ENCODE measurements at places on chromosomes 4 and X.

GRCh38 chr4:147828331-147828905 is 96.5 kb downstream of the ARHGAP10 start:
- no peak for DNase-seq

- no peak for DNase-seq
Measured at GRCh38 chr4:124997991-124998390, 285.5 kb upstream of the ANKRD50 start.

DNA sequence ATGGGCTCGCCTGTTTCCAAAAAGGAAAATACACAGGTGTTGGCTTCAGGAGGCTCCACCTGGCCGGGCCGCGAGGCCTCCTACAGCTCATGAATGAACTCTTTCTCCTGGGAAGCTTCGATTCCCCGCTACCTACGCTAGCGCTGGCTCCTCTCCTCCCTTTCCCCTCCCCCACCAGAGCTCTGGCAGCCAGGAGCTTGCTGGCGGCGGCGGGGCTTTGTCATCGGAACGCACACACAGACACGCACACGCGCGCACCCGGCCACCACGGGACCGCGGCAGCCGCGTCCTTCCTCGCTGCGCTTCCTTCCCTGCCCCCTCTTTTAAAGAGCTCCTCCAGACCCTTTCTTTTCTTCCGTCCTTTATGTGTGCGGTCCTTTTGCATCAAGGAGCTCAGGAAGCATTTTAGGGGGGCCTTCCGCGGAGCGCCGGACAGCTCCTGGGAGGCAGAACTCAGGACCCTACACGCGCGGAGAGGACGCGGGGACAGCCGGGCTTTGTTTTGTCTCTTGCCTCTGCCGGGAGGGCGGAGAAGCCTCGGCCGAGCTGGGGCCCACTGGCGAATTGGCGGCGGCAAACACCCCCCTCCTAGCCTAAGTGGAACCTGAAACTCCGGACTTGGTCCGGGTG is 70.2 kb upstream of the BCOR start:
- DNase-seq, result peak; percentile 63

DNA sequence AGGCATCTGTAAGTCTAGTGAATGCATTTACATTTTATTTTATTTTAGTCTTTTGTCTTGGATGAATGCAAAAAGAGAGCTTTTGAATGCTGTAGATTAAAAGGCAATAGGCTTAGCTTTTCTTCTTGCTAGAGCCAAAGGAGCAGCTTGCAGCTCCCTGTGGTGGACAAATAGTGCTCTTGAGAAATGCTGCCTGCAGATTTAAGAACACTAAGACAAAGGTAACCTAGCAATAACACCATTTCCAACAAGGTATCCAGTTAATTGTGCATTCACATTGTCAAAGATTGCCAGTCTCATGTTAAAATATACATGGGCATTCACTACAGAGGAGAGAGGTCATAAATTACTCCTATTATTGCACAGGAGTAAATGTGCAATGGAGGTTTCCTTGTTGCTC is 859.2 kb upstream of the PRKX start:
- no peak for DNase-seq

DNA sequence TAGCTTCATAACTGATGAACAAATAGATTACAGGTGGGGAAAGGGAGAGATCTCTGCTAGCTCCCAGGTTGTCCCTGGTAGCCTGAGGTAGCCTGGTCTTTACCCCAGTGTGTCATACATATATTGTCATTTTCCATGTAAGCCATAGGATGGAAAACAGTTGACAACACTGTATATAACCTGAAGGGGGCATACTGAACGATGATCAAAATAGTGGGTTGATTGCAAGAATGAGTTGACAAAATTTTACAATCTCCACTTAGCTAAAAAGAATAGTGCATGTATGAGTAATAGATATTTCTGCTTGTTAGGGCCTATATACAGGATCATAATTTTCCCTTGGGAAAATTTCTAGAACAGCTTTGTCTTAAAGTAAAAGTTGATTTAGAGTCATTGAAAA is 304.1 kb upstream of the HAND2 start:
- DNase-seq, result no peak

- no peak for DNase-seq
Measured at GRCh38 chr4:181020456-181020855, 1222.7 kb upstream of the TENM3 start.

DNA sequence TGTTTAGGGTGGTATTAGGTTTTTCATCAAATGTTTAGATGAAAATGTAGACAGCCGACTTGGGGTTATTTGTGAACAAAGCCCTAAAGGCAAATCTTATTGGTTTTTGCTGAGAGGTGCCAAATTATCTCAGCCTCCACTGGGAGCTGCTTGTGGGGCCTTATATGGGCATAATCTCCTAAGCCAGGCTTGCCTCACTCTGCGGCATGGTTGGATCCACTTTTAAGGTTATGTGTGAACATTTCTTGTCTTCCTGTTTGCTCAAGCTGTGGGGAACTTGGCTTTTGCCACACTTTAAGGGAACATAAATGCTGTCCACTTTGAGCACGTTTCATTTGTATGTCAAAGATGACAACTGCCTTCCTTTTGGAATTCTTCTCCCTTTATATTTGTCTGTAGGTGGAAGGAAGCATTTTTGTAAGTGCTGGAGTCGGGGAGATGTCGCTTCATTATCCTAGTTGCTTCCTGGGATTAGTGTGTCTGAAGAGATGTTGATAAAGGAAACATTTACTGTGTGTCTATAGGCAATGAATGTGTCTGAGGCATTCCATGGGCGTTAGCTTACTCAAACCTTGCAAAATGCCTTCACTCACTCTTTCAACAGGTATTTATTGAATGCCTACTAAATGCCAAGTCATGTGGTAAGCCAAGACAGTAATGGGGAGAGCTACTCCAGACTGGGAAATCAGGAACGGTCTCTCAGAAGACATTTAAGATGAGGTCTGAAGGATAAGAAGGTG is 78.3 kb downstream of the SLC9A6 start:
- no peak for DNase-seq

DNA sequence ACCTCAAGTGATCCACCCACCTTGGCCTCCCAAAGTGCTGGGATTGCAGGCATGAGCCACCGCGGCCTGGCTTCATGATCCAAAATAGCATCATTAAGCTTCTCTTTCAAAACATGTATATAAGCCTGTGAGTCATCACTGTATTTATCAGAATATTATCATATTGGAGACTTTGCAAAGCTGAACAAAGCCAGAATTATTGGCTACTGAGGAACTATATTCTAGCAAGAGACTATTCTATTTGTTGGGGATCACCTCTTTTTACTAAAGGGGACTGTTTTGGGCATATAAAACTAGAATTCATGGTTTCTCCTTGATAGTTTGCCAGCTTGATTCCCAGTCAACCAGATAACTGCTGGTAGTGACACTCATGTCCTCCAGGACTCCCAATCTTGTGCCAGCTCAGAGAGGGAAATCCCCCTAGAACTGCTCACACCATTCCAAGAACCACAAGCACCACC is 40.1 kb downstream of the TET2 start:
- DNase-seq, result no peak

DNA sequence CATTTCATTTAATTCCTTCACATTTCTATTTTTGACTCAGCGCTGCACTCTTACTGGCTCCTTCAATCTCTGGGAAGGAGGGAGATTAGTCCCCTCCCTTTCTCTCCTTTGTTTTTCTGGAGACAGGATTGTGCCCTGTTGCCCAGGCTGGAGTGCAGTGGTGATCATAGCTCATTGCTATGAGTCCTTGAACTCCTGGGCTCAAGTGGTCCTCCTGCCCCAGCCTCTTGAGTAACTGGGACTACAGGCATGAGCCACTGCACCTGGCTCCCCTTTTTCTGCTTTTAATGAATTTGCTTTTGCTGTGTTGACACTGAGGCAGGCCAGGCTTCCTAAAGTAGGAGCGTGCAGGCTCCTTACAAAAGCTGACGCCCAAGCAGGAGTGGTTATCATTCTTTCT is 10.5 kb downstream of the TBC1D14 start:
- no peak for DNase-seq

DNA sequence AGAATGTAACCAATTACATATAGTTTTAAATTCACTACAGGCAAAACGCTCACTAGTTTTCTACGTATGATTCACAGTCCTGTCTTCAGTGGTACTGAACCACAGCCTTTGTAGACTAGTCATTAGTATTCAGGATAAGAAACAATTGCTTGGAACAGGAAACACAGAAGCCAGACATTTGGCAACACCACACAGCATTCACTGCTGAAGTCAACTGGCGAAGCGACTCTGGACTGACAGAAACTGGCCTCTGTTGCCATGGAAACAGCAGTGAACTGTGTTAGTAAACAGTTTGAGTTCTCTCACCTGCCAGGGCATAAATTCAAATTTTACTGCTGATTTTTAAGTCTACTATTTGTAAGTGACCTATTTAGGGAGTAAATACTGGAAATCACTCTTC is 57.6 kb downstream of the MAPK10 start:
- DNase-seq, result peak; percentile 92

GRCh38 chr4:94516067-94516466 is 64.3 kb downstream of the PDLIM5 start:
- no peak for DNase-seq

DNA sequence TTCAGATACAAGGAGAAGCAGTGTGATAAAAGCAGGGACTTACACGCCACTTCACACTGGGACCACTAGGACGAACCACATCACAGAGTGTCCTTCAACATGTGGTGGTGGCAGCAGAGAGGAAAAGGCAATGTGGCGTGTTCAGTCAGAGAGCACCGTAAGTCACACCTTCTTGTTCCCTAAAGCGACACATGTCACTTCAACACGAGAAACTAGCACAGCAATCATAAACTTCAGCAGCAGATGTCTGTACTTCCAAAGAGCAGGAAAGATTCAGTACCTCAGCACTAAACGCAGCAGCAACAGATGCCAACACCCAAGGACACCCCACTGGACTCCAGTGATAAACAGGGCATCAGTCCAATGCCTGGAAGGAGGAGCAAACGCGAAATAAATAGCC is 96.7 kb downstream of the AREG start:
- DNase-seq, result no peak

GRCh38 chr4:183758061-183758757 is 99.1 kb downstream of the TRAPPC11 start:
- DNase-seq, result no peak

GRCh38 chr4:112765317-112765974 is 128.5 kb downstream of the LARP7 start:
- no peak for DNase-seq

DNA sequence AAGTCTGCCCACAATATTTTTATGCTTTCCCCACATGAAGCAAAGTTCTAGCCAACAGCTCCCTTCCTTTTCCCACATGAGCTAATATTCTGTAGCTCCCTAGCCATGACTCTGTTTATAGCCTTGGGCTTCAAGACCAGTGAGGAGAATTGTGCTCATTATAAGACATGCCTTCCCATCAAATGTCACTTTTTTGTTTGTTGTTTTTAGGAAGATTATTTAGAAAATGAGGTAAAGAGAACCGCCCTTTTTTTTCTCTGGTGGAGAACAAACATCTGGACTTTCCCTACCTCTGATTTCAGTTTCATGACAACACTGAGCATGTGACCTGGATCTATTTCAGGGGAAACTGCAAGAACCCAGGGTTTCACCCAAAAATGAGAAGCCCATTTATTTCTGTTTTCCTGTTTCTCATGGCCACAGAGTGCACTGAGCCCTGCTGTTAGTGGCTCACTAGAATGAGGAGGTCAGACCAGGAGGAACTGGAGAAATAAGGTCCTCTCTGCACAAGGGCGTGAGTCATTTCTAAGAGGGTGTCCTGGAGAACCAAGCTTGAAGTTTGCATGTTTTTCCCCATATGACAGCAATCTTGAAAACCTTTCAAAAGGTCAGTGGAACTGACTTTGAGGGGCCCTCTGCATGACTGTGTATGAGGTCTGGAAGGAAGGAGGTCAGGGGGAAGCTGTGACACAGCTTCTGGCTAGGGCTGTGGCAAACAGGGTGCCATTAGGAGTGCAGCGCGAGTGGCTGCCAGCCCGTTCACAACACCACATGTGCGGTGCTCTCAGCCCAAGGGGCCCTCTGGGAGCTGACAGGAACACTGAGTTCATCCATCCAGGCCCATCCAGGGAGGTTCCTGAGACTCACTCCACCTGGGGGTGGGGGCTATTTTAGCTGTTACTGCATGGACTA is 55.2 kb downstream of the CHST7 start:
- DNase-seq, result no peak

DNA sequence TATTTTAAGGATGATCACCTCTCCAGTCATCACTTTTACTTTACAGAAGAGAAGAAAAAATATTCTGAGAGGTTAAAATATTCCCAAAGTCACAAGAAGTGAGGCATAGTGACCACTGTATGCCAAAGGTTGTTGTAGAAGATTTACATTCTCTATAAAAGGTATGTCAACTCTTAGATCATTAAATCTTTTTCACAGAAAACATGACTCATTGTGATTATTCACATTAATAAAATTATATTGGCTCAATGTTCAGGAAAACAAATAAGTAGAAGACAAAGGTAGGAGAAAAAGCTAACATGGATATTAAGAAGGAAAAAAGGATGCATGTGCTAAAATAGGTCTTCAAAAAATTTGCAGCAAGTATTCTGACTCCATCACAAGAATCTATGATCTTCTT is 82.0 kb downstream of the ADAMTS3 start:
- DNase-seq, result no peak

GRCh38 chr4:101019941-101020401 is 327.4 kb downstream of the PPP3CA start:
- no peak for DNase-seq

- no peak for DNase-seq
Measured at GRCh38 chr4:18815081-18815778, 793.7 kb upstream of the LCORL start.

DNA sequence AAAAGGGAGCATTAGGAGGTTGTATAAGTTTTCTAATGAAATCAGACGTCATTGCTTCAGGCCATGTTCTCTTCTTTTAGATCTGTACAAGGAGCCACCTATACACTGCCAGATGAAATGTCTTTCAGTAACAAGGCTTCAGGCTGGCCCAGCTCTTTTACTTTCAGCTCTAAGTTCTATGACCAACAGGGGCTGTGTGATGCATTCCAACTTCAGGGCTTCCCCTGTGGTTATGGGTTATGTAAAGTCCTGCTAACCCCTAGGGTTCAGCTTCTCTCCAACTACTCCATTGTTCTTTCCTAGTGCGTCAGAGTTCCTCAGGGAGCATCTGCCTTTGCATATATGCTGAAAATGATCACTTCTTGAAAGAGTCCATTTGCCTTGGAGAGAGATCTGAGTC is 79.4 kb upstream of the TTC29 start:
- no peak for DNase-seq

- no peak for DNase-seq
Measured at GRCh38 chr4:144206711-144207110, 66.2 kb upstream of the GYPA start.

GRCh38 chr4:23717528-23718248 is 172.2 kb downstream of the PPARGC1A start:
- DNase-seq, result no peak

- DNase-seq, result no peak
Measured at GRCh38 chr4:98574816-98575215, 83.6 kb downstream of the TSPAN5 start.

- no peak for DNase-seq
Measured at GRCh38 chrX:149213264-149213663, 291.8 kb downstream of the IDS start.

DNA sequence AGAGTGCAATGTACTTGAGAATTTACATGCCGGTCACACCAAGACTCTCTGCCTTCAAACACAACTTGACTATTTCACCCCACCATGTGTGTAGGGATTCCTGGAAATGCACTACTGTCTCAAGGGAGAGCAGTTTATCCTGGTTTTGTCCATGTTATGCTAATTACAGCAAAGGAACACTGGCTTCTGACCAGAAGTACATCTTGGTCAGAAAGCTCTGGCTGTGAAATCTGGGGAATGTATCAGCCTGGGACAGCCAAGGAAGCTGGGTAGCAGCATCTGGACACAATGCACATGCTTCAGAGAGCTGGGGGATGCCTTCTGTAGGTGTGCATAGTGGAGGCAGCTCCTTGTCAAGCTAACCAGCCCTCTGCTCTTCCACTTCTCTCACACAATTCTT is 1432.6 kb upstream of the TENM3 start:
- no peak for DNase-seq

GRCh38 chr4:27861381-27861787 is 1000.7 kb downstream of the STIM2 start:
- DNase-seq, result no peak

Measured in NCI-H1092 (cell line).